Stimulated activated CD8-positive, alpha-beta memory T cell treated with anti-CD3 and anti-CD28 coated beads, Interleukin-15, amount 100 ng/mL, for 48 hours (primary cell): ENCODE measurements at places on chromosomes 2 and 18.
A peak's percentile ranks its signal among the peaks of the same experiment; 100 is the strongest.

- DNase-seq, result no peak
Measured at GRCh38 chr2:173358616-173359015, 3.9 kb downstream of the CDCA7 start.

DNA sequence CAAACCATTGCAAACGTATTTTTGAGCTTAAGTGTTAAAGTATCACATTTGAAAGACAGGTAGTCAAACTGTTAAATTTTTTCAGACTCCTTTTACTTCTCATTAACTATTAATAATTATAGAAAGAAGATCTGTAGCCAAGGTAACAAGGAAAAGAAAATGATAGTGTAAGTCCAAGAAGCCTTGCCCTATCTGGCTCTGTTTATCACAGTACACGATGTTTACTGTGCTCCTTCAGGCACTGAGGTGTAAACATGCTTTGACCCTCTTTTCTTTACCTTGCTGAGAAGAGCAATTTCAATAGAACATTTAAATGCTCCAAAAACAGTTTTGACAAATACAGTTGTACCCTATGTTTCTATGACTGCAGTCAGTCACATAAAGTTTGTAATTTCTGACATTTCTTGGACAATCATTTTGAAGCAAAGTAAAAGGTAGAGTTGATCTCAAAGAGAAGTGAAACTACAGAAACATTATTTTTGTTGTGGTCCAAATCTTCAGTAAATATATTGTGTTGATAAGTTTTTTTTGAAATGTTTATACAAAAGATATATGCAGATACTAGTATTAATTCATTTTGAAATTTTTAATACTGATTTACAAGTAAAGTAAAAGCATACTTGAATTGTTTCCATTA lies 152.6 kb upstream of the KYNU start:
- DNase-seq, result no peak

- no peak for DNase-seq
Measured at GRCh38 chr18:9474108-9474982, 968 bp upstream of the RALBP1 start.

DNA sequence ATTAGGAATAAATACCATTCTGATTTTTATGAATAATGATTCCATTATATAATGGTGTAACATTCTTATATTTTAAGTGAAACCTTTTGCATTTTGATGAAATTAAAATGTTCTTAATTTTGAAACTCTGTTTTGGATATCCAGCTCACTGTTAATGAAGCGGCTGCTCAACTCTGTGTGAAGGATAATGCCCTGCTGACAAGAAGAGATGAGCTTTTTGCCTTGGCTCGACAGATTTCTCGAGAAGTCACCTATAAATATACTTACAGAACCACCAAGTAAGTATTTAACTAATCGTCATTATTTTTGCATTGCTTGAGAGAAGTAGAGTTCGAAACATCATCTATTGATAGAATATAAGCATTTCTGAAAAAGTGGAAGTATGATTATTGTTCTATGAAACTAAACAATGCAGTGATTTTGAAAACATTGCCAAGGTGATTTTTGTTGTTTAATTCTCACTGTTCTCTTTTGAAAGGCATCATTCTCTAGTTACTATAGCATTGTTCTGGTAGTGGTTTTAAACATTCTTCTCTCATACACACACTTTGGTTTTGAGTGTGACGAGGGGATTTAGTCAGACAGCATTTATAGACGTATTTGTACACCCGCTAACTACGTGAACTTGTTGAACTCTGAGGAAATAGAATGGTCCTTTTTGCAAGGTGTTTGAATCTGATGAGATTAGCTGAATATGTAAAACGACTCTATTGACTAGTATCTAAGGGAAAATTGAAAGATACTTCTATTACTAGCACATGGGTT lies 21.5 kb downstream of the NAB1 start:
- DNase-seq, result no peak

DNA sequence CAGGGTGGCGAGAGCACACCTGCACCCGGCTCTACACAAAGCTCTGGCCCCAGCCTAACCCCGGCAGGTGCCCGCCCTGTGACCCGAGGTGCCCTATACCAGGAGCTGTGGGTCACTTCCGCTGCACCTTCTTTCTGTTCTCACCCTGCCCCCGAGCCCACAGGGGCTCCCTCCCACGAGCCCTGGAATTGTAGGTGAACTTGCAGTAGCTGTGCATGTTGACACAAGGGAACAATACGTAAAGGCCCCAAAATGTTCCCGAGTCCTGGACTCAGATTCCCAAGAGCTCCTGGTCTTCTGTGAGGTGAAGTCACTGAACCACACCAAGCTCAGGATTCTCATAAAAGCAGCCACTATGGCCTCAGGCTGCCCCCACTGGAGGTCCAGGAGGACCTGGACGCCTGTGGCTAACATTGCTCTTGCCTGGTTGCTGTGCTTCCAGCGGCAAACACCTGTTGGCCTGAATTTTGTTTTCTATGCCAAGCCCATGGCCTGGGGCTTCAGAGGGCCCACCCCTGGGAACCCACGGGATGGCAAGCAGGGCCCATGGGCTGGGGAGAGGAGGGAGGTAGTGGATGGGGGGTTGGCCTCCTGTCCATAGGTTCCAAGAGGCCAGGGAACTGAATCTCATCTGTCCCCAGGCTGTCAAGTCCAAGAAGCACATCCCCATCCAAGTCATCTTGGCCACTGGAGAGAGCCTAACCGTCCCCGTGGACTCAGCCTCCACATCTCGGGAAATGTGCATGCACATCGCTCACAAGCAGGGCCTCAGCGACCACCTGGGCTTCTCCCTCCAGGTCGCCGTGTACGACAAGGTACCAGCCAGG lies 23.2 kb upstream of the GPR17 start:
- no peak for DNase-seq

GRCh38 chr18:60053747-60054304 lies 154.0 kb downstream of the PMAIP1 start:
- DNase-seq, result no peak

- DNase-seq, result no peak
Measured at GRCh38 chr2:58916063-58916462, 674.9 kb upstream of the FANCL start.

DNA sequence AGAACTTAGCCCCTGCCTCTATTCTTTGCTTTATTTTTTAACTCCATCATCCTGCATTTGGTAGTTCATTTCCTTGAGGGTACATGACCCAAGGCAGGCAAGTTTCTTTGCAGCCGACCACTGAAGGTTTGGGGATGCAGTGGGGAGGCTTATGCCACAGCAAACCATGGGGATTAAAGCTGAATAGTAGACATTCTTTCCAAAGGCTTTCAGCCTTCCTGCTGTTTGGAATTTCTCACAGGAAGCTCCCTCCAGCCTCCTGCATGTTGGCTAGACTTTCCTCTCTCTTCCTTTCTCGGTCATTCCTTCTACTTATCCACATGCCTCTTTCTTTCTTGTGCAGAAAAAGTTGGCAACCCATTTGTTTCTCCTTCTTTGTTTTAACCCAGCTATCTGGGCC lies 77.3 kb downstream of the SOCS6 start:
- no peak for DNase-seq

- DNase-seq, result no peak
Measured at GRCh38 chr2:3126171-3126910, 251.3 kb downstream of the EIPR1 start.

DNA sequence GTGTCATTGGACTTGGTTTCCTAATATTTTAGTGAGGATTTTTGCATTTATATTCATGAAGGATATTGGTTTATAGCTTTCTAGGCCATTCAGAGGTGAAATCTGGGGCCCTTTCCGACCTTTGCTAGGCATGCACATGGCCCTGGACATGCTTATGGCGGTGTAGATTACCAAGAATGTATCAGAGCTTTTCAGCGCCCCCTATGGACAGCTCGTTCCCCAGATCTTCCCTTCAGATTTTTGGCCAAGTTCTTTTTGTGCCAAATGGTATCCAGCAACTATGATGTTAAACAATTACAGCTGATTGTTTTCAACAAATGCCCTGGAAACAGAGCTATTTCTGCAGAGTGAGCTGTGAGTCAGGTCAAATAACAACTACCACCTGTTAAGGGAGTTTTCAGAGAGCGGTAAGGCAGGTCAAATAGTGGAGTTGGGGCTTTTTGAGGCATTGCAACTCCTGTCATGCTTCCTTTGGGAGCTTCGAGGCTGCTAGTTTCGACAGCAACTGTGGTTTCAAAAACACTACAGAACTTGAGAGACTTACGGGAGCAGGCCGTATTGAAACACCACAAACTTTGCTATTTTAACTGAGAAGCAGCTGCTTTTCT lies 188.3 kb downstream of the ZNF516 start:
- no peak for DNase-seq

- no peak for DNase-seq
Measured at GRCh38 chr2:219526320-219527075, 12.2 kb downstream of the ASIC4 start.

DNA sequence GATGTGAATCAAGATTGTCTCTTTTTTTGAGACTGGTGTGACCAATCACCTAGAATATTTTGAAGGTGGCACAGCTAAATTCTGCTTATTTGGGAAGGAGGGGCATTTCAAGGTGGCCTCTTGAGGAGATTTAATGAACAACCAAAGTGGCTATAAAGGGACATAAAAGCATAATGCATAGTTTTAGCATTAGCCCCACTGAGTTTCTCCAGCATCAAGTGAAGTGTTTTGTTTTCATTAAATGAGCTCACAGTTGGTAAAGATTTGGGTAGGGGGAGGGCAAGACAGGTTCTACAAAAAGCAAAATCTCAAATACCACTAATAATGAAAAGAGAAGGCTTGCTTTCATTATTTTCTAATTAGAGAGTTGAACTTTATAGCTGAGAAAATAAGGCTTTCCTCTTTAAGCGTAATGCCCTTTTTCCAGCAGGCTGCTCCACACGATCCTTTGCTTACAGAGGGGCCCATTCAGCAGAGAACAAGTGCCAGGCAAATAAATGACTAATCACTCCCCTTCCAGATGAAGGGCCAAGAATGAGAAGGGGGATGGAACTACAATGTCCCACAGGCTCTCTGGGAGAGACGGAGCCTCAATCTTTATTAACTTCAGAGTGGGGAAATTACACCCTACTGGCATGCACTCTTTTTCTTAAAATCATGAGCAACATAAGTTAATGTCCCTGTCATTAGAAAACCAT lies 35.9 kb downstream of the LHCGR start:
- no peak for DNase-seq

- no peak for DNase-seq
Measured at GRCh38 chr2:44167311-44167907, 1.3 kb upstream of the PPM1B start.

DNA sequence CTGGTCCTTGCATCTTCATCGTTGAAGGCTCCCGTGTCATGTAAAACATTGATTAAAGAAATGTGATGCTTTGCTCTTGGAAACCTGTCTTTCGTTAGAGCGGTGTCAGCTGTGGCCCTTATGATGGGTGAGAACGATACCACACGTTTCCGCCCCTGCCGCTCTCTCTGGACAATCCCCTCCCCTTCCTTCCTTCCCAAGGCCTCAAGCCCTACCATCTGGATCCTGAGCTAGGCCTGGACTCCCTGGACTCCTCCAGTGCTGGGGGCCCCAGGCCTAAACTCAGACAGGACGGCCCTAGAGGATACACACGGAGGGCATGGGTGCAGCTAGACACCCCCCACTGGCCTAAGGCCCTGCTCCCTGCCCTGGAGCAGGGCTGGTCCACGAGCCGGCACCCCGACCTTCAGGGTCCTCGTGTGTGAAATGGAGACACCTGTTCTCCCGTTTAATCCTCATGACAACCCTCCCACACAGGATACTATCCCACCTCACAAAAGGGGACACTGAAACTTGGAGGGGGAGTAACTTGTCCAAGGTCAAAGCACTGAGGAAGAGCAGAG lies 13.2 kb downstream of the BIN1 start:
- DNase-seq, result no peak

GRCh38 chr2:143796051-143796450 lies 666.8 kb downstream of the ARHGAP15 start:
- no peak for DNase-seq

- DNase-seq, result no peak
Measured at GRCh38 chr18:23460285-23461273, 7.5 kb downstream of the RIOK3 start.

GRCh38 chr18:54140641-54141040 lies 83.8 kb downstream of the MBD2 start:
- DNase-seq, result no peak

DNA sequence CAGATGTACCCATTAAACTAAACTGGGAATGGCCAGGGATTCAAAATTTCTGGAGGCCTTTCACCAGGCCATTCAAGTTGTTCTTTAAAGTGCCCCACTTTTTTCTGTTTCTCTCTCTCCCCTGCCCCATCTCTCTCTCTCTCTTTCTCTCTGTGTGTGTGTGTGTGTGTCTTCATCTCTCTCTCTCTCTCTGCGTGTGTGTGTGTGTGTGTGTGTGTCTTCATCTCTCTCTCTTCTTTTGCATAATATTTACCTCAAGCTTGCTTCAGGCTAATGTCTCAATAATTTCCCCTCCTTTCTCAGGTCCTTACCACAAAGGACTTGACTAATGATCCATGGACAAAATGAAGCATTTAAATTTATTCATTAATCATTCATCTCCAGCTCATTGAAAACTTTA lies 164.2 kb upstream of the KLHL14 start:
- no peak for DNase-seq

DNA sequence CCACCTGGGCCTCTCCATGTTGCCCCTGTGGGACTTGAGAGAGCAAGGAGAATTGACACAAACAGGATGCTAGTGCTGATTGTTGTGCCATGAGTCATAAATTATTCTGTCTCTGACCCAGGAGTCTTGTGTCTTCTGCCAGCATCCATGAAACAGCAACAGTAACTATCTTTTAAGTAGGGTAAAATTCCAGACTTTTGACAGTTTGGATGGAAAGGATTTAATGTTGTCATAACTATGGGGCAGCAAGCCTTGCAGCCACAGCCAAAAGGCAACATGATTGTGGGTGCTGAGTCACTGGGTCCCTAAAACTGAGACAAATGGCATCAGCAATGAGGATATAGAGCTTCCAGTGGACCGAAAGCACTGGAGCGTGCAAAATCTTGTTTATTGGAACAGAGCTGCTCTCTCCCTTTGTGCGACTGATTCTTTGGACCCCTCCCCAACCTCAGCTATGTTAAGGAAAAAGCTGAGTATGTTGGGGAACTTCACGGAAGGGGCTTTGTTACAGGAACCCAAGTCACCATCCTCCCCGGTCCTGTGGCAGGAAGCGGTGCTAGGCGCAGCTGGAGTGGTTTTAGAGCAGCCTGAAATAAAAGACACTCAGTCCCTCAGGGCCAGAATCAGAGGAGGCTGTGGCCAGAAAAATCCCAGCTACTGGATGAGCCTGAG lies 9.6 kb upstream of the ITPRIPL1 start:
- peak; percentile 11 for DNase-seq

DNA sequence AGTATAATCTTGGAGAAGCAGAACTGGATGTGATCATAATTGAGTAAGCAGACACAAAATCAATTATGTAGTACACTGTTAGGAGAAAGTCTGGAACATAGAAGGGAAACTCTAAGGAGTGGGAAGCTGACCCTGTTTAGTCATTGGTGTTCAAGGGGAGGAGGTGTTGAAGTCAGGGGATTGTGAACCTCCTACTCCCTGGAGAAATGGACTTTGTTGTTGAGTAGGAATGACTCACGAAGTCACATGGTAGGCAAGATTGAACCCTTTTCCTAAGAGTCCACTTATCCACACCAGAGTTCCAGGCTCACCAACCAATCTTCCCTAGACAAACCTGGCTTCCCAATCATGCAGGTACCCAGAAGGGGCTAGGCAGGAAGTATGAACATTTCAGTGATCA lies 81.0 kb upstream of the BCL11A start:
- DNase-seq, result no peak
